ENCODE measurements at places on chromosomes 6 and 20.
A peak's percentile ranks its signal among the peaks of the same experiment; 100 is the strongest.

- DNase-seq = no peak
Measured at GRCh38 chr6:63985223-63985622, 349.6 kb downstream of the PHF3 start.

DNA sequence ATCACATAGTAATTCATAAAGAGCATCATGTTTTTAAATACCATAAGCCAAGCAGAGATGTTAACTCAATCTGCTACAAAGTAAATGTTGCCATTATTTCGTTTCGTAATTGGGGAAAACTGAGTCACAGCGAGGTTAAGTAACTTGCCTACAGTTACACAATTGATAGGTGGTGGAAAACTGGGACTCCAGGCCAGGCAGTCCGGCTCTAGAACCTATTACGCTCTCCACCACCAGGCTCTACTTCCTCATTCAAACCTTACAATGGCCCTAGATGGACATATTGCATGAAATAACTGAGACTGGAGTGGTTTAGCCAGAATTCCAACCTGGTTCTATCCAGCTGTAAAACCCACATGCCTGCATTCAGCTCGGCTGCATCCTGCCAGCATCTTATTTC lies 58.2 kb downstream of the LINC00237 start:
- DNase-seq = no peak

- DNase-seq = no peak
Measured at GRCh38 chr6:127100510-127101140, 17.8 kb upstream of the RSPO3 start.

DNA sequence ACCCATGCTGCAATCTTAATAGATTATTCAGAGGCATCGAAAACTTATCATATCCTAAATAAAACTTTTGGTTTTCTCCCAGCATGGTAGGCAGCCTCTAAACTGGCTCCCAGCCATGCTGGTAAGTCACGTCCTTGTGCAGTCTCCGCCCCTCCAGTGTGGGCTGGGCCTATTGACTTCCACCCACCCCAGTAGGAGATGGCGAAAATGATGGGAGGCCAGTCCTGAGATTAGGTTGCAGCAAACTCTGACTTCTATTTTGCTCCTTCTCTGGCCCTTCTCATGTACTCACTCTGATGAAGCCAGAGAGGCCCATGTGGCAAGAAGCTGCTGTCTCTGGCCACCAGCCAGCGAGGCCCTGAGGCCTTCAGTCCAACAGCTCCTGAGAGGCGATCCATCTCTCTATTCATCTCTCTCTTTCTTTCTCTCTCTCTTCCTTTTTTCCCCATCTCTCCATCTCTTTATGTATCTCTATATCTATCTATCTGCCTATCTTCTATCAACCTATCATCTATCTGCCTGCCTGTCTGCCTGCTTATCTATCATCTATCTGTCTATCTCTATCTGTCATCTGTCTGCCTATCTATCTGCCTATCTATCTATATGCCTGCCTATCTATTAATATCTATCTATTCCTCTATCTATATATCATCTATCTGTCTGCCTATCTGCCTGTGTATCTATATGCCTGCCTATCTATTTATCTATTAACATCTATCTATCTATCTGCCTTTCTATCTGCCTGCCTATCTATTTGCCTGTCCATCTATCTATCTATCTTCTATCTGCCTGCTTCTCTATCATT lies 52.7 kb upstream of the STX16 start:
- DNase-seq = no peak

DNA sequence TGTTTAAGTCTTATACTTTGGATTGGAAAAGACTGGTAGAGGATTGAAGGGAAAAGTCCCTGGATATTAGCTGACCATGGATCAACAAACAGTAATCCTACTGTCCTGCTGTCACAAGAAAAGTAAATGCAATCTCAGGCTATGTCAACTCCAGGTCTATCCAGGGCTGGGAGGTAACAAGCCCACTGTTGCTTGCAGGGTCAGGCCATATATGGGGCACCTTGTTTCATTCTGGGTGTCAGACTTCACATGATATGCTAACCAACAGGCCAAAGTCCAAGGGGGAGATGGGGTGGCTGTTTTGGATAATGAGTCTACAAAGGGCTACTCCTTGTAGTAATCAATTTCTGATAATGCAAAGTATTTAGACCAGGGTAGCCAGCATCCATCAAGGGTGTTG lies 30.7 kb downstream of the KCNK5 start:
- no peak for DNase-seq

DNA sequence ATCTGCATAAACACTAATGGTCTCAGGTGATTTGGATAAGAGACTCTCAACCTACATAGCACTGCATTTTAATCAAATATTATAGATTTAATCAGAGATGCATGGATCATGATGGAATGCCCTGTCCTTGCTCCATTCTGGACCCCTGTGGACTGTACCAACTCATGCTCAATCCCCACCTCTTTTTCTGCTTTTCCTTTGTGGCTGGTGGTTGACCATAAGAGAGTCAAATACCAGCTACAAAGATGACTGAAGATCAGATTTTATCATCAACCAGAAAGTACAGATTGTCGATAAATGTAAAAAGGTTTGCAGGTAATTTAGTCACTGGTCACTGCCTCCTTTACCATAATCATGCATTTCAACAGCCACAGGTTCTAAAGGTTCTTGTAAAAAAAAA lies 116.2 kb downstream of the ME1 start:
- no peak for DNase-seq

GRCh38 chr6:18473755-18474154 lies 86.6 kb downstream of the RNF144B start:
- DNase-seq = no peak

GRCh38 chr20:37956107-37956585 lies 53.2 kb downstream of the VSTM2L start:
- no peak for DNase-seq

DNA sequence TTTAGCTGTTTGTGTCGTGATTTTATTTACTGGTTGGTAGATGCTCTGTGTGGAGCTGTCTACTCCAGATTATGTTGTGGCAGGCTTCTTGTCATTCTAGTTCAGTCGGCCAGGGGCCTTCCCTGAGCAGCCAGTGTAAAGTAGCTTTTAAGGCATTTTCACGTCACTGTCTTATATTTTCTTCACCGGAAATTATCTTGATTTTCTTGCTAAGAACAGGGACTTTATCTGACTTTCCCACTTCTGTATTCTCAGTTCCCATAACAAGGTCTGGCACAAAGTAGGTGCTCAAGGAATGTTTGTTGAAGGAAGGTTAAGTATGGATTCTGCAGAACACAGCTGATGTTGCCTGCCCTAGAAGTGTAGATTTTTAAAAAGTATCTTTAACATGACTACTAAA lies 868 bp downstream of the LTV1 start:
- no peak for DNase-seq

- no peak for DNase-seq
Measured at GRCh38 chr6:133247581-133247980, 6.4 kb downstream of the EYA4 start.

GRCh38 chr6:157235600-157236039 lies 87.7 kb downstream of the TMEM242 start:
- peak; percentile 44 for DNase-seq

DNA sequence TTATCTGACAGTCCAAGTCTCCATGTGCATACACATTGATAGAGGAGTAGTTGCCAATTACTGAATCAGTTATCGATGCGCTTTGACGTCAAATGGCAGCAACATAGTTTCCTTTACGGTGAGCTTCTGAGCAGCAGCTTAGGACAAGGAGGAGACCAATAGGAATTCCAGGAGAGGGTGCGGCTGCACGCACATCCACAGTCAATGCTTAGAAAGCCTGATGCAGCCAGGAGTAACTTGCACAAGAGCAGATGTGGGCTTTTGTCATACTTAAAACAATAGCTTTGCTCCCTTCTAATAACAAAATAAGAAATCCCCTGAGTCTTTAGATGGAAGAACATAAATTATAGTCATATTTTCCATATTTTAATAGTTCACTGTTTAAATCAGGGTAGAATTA lies 442.1 kb downstream of the BCKDHB start:
- DNase-seq = no peak

DNA sequence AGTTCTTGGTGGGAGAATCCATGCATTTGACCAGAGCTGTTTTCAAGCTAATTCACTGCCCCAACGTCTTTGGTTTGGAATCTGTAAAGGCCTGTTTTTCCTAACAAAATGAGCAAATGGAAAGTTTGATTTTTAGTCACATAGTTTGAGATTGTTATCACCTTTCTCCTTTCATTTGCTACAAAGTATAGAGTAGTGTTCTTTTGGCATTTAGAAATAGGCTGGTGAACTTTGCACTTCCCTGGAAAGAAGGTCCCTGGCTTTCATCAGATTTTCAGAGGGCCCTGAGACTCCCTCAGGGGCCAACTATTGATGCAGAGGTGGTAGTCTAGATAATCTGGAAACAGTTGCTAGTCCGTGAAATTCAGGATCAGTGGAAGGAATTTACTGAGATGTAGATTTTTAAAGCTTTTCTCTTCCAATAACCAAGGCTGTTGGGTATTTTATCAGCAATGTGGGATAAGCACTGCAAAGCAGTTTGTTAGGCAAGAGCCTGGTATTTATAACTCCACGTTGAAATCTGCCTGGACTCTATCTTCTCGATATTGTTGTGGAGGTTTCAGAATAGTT lies 1.7 kb downstream of the ARFGEF2 start:
- DNase-seq = no peak

GRCh38 chr6:26347699-26348098 lies 17.3 kb upstream of the BTN3A2 start:
- DNase-seq = no peak

GRCh38 chr6:26311012-26311384 lies 54.0 kb upstream of the BTN3A2 start:
- no peak for DNase-seq

DNA sequence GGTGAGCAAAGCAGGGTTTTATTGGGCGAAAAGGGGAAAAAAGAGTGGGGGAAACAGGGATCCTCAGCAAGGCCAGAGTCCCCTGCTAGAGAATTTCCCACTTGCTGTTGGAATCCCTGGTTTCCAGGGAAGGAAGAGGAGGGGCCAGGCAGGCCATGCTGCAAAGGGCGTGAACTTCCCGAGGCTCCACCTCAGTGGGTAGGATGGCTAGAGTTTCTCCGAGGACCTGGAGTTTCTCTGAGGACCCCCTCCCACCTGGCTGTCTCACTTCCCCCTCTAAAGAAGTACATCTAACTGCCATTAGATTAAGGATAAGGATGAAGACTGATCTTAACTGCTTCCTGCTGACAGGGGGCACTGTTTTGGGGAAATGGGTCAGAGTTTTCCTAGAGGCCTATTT lies 1239.3 kb upstream of the GJE1 start:
- no peak for DNase-seq

- DNase-seq = no peak
Measured at GRCh38 chr6:71879016-71879415, 7.3 kb upstream of the RIMS1 start.

DNA sequence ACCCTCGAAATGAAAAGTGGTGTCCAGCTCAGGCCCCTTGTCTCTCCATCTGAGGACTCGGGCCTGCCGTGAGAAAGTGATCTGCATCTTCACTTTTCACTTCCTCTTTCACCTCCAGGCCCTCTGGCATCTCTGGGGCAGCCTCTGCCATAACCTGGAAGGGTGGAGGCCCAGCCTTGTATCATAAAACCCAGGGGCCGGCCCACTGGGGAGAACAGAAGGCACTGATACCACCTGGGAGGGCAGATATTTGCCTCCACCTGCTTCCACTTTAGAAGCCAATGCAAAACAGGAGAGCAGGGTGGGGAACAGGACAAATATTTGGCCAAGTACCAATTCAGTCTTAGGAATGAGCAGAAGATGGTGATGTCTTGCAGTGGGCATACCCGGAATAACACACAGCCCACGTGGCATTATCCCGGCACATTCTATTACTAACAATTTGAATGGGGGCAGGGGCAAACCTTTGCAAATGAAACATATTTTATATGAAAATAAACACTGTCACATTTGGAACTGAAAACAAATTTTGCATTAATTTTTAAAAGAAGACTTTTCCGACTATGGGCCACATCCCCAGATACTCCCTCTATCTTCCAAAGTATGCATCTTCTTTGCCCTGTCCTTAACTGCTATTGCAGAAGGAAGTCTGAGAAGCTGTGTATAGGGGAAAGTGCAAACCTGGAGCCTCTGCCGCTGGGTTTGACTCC lies 69.2 kb upstream of the TBC1D7 start:
- no peak for DNase-seq

GRCh38 chr20:7257692-7258466 lies 490.4 kb downstream of the BMP2 start:
- DNase-seq = no peak

GRCh38 chr20:3660262-3661059 lies 2.7 kb downstream of the GFRA4 start:
- no peak for DNase-seq

DNA sequence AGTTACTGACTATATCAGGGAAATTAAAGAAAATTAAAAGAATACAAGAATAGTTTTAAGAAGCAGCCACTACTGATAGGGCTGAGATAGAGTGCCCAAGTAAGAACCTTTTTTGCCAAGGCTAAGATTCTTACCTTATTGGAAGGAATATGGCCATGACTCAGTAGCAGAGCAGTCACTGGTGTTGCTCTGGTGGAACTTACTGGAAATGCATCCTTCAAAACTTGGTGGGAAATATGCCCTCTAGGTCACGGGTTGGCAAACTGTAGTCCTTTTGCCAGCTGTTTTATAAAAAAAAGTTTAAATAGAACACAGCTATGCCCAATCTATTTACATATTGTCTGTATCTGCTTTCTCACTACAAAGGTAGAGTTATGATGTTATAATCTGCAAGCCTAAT lies 6.0 kb downstream of the HSF2 start:
- no peak for DNase-seq

GRCh38 chr6:75349262-75349984 lies 64.8 kb upstream of the TMEM30A start:
- no peak for DNase-seq

GRCh38 chr20:55760586-55760985 lies 244.7 kb downstream of the CBLN4 start:
- DNase-seq = no peak

GRCh38 chr6:98848539-98849242 lies 14.3 kb downstream of the POU3F2 start:
- no peak for DNase-seq

GRCh38 chr6:35718375-35718736 lies 18.5 kb upstream of the ARMC12 start:
- no peak for DNase-seq

DNA sequence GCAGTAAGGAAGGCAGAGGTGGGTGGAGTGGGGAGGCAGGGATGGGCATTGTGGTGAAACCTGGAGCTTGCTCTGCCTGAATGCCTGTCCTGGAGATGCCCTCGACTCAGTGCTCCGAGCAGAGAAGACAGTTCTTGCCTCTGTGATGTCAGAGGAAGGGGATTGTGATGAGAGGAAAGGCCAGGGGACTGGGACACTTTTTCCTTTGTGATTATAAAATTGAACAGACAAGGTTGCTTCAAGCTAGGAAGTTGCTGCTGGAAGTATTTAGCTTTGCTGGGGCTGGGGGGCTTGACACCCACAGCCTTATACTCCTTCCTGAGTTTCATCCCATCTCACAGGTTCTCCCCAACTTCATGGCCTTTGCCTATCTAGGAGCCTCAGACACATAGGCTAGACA lies at the start of gene SIRPD:
Gene SIRPD, minus strand, starts transcription at position 101 of the 400 bp plus-strand sequence. Its CDS starts 52 bp downstream, at position 49.
- no peak for DNase-seq
